ENCODE measurements at places on chromosomes 3 and 15. TPM values are rescaled to one million over a fixed set of nuclear protein-coding genes. Genes with fewer than 3 reads are reported as not detected.

- H3K27me3 ChIP-seq = no peaks in the 10 kb centered on the region
- DNase-seq = no peak
- no peak overlapping the region for H3K4me3 ChIP-seq
- H3K27ac ChIP-seq = no peak overlapping the region
- no peaks in the 10 kb centered on the region for H3K4me1 ChIP-seq
These were observed 24.8 kb downstream of the IL16 start for GRCh38 chr15:81221449-81221848.

- H3K27ac ChIP-seq = no peak overlapping the region
- no peak overlapping the region for H3K4me3 ChIP-seq
- H3K36me3 ChIP-seq = no peaks in the 10 kb centered on the region
- H3K27me3 ChIP-seq = no peaks in the 10 kb centered on the region
- DNase-seq = no peak
- H3K4me1 ChIP-seq = no peaks in the 10 kb centered on the region
These were observed 162.1 kb upstream of the LYSMD4 start for GRCh38 chr15:99895189-99895955.

DNA sequence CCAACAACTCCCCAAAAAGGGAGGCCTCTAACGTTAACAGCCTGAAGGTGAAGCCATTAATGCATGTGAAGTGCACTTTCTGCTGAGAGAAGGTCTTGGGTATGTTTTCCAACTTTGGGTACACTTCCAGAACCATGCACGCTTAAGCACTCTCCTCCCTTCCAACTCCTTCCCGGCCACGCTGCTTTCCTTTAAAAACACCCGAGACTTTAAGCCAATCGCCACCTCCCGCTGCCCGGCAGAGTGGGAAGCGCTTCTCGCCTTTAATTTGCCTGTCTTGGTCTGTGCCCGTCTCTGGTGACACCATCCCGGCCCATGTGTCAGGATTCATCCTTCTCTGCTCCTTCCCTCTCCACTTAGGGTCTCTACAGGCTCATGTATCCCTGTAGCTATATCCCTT, 35.3 kb downstream of the ITGB5 start:
- no peak overlapping the region for H3K27ac ChIP-seq
- H3K36me3 ChIP-seq = peaks cover 6% of the 10 kb centered on the region

DNA sequence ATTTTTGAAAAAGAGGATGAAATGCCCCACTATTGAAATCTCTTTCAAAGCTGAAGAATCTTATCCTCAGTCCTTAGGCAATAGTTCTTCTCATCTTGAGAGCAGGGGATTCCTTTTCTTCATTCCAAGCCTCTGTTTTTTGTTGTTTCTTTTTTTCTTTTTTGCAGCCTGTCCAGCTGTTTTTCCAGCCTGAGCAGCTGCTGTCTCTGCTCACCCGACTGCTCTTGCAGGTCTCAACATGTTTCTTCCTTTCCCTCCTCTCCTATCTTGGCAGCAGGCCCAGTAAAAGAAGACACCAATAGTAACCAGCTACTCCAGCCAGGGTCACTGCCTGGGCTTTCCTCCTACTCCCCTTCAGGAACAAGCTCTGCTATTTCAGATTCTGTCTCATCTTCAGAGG, 23.8 kb downstream of the MEX3B start:
- H3K4me3 ChIP-seq = no peak overlapping the region
- no peaks in the 10 kb centered on the region for H3K27me3 ChIP-seq
- DNase-seq = peak; percentile 67
- no peak overlapping the region for H3K27ac ChIP-seq
- H3K4me1 ChIP-seq = no peaks in the 10 kb centered on the region
- H3K36me3 ChIP-seq = no peaks in the 10 kb centered on the region

GRCh38 chr15:41259546-41260189, 28.6 kb downstream of the CHP1 start:
- peak overlapping the region; percentile 74 for H3K27ac ChIP-seq
- H3K27me3 ChIP-seq = no peaks in the 10 kb centered on the region
- H3K4me1 ChIP-seq = peaks cover 23% of the 10 kb centered on the region
- no peak for DNase-seq

DNA sequence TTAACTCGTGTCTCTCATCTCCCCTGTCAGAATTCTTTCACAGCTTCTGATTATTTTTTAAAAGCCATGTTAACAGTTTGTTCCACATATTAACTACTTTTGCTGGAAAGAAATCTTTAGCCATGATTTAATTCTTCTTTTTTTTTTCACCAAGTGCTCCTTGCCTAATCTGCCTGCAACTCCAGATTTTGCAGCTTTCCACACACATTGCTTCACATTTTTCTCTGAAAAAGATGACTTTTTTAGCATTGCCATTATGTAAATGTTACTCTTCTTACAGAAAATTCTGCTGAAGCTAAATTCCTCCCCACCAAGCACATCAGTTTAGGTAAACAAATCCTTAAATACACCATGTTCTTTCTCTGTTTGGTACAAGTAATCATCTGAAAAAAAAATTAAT, 23.4 kb upstream of the PPARG start:
- H3K27me3 ChIP-seq = no peaks in the 10 kb centered on the region
- no peaks in the 10 kb centered on the region for H3K4me1 ChIP-seq
- DNase-seq = no peak
- no peak overlapping the region for H3K27ac ChIP-seq
- no peaks in the 10 kb centered on the region for H3K36me3 ChIP-seq
- H3K4me3 ChIP-seq = no peak overlapping the region

- no peaks in the 10 kb centered on the region for H3K27me3 ChIP-seq
- no peak overlapping the region for H3K27ac ChIP-seq
- H3K4me3 ChIP-seq = no peak overlapping the region
- H3K36me3 ChIP-seq = no peaks in the 10 kb centered on the region
These were observed 74.0 kb downstream of the OXNAD1 start for GRCh38 chr3:16338999-16339398.

GRCh38 chr3:77780278-77780996, 740.5 kb downstream of the ROBO2 start:
- no peaks in the 10 kb centered on the region for H3K4me1 ChIP-seq
- H3K27ac ChIP-seq = no peak overlapping the region
- H3K27me3 ChIP-seq = no peaks in the 10 kb centered on the region
- DNase-seq = no peak
- H3K4me3 ChIP-seq = no peak overlapping the region

GOLGA8G gene
- total RNA-seq = 0.15 TPM

C3orf85 gene
- total RNA-seq = not detected

TLR9 gene
- total RNA-seq = not detected
